ENCODE measurements at places on chromosomes 3 and 15.

DNA sequence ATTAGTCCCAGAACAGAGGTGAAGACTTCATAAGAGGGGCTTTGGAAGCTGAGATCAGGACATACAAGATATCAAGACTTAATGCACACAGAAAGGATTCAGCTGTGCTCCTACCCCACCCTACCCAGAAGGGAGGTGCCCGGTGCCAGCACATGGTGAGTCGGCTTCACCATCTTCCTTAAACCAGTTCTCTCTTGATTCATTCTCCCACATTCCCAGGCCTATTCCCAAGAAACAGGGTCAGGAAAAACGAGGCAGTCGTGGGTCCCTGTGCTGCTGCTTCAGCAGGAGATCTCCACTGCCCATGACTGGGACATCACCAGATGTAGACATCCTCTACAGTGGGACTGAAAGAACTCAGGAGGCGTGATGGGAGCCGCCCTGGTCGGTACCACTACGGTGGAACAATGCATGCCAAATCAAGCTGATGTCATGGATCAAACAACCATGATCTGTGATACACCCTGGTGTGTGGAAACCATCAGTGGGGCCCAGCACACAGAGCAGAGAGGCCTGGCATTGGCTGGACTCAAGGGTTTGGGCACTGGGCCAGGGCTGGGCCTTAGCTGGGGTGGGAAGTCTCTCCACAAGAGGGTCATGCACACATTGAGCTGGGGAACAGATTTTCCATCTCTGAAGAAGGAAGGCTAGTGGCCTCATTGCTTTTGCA lies 41.9 kb downstream of the CCDC12 start:
- DNase-seq: no peak

DNA sequence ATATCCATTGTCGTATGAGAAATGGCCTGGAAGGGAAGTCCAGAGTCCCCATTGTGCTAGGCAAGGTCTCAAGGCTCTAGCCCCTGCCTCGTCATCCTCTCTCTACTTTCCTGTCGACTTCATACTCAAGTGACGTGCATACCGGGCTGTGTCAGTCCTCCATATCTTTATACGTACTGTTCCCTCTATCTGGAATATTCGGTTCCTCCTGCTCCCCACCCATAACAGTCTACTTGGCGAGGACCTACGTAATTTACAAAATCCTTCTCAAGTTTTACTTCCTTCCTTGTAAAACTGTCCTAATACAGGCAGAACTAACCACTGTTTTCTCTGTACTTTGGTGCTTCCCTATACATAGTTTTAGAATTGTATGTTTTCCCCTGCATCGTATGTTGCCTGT lies 2.2 kb upstream of the ALPK3 start:
- no peak for DNase-seq

GRCh38 chr3:148648685-148649352 lies 48.9 kb upstream of the AGTR1 start:
- no peak for DNase-seq

DNA sequence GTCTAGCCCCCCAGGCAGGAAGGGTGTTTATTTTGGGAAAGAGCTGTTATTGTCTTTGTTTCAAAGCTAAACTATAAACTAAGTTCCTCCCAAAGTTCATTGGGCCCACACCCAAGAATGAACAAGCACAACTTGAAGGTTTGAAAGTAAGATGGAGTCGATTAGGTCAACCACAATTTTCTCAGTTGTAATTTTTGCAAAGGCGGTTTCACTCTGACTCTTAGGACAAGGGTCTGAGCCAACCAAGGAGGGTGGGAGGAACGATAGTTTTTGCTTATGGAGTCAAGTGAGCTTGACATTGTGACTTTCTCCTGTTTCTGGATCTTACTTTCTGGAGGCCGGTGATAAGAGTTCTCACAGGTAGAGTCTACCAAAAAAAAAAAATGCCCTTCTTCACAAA lies 5.8 kb upstream of the ZNF770 start:
- no peak for DNase-seq

DNA sequence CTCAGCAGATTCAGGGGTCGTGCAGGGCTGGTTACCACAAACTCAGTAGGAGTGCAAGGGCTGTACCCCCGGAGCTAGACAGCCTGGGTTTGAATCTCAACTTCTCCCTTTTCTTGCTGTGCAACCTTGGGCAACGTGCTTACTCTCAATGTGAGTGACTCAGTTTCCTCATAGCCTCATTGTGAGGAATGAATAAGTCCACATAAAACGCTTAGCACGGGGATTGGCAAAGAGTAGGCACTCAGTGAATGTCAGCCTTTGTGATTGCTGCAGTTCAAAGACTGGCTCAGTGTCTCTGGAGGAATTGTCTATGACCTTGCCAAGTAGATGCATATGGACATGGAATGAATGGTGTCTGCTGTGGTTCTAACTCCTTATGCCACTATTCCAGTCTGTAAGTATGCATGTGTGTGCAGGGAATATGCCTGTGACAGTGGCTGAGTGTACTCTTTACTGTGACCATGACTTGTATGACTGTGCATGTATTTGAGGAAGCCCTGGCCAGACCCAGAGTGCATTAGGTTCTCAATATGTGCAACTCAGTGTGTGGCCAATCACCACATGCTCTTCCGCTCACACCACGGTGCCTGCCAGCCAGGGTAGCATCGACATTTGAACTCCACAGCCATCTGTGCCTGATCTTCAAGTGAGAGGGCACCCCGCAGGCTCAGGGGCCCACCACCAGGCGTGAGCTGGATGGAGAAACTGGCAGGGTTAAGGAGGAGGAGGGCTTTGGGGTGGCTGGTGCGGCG lies 900 bp upstream of the HYAL3 start:
- no peak for DNase-seq

- DNase-seq: no peak
These were observed 519.8 kb upstream of the GOLIM4 start for GRCh38 chr3:168615493-168616020.

GRCh38 chr3:160099834-160100233 lies 111.2 kb downstream of the IL12A start:
- DNase-seq: no peak

GRCh38 chr3:149377408-149378364 lies at the start of gene TM4SF1:
TSS of gene TM4SF1 (minus strand) at chr3:149377649. CDS start at chr3:149377547, 102 bp downstream.
- DNase-seq: no peak

GRCh38 chr15:69615736-69616135 lies 163.1 kb downstream of the RPLP1 start:
- DNase-seq: no peak

- DNase-seq: no peak
These were observed at the start of gene CEMIP for GRCh38 chr15:80778964-80779657. TSS of gene CEMIP (plus strand) at chr15:80779370. CDS start at chr15:80873880, 94,510 bp downstream.

DNA sequence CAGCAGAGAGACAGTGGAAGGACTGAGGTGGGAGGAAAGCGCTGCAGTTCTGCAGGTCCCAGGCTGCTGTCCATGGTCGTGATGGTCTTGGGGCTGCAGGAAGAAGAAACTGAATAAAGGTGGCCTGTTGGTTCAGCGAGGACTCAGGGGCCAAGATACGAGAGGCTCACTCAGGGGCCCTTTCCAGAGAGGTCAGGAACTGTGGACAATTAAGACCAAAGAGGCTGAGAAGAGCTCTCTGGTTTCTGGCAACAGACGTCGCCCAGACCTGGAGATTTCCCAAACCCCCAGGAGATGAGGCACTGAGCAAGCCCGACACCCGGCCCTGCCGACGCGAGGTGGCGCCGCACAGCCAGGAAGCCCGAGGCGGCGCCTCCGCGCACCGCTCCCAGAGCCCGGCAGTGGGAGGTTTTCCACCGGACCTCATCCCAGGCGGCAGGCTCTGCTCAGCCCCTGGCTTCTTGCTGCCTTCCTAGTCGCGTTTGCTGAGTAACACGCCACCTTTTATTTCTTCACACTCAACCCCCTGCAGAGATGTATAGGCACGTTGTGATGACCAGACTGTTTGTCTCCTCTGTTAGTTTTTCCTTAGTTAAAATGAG lies 56.4 kb upstream of the ARRDC4 start:
- DNase-seq: no peak

DNA sequence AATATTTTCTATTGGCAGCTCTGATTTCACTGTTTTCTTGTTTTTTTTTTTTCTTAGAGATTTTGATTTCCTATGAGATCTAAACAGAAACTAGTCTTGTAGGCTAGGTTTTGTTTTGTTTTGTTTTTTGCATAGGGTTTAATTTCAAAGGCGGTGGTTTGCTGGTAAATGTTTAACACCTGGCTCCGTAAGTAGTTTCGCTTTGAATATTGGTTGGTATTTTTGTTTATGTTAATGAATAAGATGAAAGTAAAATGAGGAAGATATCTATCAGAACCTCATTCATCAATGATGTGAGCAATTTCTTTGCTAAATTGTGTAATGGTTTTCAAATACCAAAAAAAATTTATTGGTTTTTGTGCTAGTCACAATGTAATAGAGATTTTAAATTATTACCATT lies 39.7 kb upstream of the TM4SF1 start:
- DNase-seq: no peak

DNA sequence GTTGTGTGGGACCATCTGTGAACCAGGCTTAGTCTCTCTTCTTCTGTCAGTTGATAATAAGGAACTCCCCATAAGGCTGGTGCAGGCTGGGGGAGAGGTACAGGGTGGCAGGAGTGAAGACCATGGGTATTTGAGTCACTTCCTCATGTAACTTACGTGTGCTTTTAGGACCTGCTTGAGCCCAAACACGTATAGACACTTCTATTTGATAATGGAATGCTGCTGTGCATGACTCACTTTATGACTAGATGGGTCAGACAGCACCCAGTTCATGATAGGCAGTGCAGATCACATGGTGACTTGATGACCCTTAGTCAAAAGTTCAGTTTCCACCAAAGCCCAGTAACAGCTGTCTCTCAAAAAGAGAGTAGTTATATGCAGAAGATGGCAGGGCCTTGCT lies 490.9 kb downstream of the ZBBX start:
- no peak for DNase-seq

DNA sequence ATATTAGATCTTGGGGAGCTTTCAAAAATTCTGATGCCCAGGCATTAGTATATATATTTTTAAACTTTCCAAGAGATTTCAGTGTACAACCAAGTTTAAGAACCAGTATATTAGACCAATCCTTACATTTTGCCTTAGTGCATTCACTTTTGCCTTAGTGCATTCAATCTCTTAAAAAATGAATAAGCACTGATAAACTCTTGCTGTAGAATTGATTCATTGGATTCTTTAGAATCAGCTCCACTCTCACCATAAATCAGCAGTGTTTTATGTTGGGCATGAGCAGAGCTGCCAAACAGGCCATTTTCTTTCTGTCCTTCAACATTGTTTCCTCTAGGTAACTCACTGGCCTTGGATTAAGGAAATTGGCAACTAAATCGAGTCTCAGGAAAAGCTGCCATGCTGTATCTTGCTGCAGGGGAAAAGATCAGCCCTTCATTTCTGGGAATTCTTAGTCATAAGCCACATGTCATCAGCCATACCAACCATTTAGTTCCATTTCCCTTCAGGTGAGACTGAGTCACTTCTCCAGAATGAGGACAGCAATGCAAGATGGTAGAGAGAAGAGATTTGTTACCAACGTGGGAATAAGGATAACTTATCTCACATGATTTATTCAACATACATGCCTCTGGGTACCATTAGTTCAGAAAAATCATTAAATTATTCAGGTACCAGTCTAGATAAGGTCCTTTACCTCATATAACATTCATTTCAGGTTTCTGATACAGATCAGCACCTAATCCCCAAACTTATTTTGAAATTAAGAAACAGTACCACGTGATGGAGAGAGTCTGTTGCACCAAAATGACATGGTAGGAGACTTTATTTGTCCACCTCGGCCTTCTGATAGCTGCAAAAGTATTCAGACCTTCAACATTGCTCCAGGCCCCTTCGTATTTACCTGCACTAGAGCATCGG lies 192.5 kb downstream of the P3H2 start:
- no peak for DNase-seq

- no peak for DNase-seq
These were observed 141.6 kb upstream of the KBTBD8 start for GRCh38 chr3:66856533-66856932.

DNA sequence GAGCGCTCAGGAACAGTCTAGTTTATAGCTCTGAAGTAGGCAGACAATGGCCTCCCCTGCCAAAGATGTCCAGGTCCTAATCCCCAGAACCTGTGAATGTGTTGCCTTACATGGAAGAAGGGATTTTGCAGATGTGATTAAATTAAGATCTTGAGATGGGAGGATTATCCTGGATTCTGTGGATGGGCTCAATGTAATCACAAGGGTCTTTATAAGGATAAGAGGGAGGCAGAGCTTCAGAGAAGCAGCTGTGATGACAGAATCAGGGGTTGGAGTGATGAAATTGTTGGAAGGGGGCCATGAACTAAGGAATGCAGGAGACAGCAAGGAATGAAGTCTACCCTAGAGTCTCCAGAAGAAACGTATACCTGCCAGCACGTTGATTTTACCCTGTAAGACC lies 14.0 kb upstream of the GK5 start:
- DNase-seq: no peak

DNA sequence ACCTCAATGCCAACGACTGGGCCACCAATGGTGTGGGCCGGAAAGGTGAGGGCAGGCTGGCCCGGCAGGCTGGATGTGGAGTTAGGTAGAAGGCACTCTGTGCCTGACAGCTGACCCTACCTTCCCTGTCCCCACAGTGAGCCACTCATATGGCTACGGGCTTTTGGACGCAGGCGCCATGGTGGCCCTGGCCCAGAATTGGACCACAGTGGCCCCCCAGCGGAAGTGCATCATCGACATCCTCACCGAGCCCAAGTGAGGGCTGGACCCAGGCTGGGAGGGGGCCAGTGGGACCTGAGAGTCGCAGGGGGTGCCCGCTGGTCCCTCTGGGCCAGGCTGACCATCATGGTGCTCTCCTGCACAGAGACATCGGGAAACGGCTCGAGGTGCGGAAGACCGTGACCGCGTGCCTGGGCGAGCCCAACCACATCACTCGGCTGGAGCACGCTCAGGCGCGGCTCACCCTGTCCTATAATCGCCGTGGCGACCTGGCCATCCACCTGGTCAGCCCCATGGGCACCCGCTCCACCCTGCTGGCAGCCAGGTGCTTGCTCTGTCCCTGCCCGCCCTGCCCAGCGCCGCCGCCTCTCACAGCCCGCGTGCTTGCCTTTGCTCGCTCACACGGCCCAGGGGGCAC lies 4.5 kb upstream of the FES start:
- no peak for DNase-seq

GRCh38 chr3:142664819-142665218 lies 59.0 kb upstream of the TRPC1 start:
- no peak for DNase-seq

DNA sequence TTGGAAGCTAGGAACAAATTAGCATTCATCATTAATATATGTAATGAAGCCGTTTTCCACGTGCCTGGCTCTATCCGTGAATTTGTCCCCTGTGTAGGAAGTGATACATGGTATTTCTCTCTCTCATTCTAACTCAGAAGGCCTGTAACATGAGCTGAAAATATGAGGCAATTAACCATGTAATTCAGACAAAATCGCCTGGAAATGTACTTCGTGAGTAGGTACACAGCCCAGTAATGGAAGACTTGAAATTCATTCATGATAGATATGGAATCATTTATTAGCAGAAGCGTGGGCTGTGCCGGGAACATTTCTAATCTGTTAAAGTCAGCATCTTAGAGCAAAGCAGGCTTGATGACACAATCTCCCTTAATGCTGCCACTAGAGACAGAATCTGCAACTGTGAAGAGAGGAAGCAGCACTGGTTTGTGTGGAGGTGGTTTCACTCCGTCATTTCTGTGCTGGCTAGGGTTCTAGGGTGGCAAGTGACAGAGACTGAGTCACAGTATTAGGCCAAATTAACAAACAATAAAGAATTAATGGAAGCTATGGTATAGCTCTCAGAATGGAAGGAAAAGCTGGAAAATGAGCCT lies 225.0 kb upstream of the PROK2 start:
- no peak for DNase-seq
